ENCODE measurements at places on chromosomes 16 and 17.

GRCh38 chr17:65139101-65139764, 2.1 kb downstream of the RGS9 start:
- no peak for DNase-seq

DNA sequence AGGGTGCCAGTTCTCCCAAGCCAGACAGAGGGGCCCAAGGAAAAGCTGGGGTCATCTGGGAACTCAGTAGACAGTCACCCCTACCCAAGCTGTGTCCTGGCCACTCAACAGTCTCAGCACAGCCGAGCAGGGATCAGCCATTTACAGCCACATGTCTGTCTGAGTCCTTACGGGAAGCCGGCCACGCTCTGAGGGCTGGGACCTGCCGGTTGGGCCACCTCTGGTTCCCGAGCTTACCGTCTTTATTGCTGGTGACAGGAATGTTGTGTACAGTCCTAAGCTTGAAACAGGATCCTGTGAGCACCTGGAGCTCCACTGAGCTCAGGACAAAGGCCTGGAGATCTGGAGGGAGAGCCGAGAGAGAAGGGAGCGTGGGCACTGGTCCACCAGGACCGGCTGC, 59.8 kb downstream of the TIMM22 start:
- no peak for DNase-seq

GRCh38 chr16:47049901-47050583, 76.6 kb upstream of the DNAJA2 start:
- DNase-seq, result no peak

GRCh38 chr17:35089586-35090296, 26.2 kb upstream of the RFFL start:
- peak; percentile 8 for DNase-seq

DNA sequence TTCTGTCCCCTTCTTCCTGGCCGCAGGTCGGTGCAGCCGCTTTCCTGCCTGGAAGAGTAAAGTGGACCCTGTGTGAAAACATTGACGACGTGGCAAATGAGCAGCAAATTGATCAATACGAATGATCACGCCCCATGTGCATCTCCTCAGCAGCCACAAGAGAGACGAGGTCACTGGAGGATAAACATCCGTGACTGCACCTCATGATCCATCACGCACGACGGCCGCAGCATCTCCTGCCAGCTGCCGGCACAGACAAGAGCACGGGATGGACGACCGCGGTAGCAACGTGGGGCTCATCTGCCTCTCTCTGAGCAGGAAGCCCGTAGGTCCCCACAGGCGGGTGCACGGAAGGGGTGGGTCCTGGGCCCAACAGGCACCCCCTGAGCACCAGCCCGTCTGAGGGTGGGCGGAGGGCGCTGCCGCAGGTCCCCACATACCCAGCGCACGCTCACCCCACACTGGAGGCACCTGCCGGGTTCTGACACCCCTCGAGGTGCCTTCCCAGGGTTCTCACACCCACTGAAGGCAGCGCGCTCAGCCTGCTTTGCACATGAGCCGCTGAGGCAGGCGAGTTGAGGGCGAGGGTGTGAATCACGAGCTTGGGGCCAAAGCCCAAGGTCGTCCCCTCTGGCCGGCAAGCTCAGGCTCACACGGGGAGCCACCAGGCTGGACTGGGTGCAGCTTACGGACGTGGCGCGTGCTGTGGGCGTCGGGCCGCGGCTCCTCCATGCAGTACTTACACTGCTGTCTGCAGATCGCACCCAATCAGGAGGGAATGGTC, 12.3 kb upstream of the CDH15 start:
- no peak for DNase-seq

- DNase-seq, result no peak
Measured at GRCh38 chr17:21125862-21126261, 902 bp upstream of the DHRS7B start.

- DNase-seq, result peak; percentile 18
Measured at GRCh38 chr17:51152766-51153209, 571 bp upstream of the NME1 start.

DNA sequence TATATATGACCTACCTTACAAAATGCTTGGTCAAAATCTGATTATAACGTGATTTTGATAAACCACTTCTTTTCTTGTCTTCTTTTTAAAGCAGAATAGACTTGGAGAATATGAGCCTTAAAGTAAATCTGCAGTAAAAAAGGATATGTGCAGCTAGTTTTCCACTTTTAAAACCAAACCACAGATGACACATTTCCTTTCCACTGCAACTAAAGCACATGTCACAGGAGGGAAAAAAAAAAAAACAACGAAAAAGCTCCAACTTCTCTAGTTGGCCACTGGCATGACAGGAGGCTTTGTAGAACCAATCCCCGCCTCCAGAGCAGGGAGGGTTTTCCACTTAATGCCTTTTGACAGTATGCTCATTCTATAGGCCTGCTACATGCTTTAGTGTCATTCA, at the start of gene EVI2A:
Gene EVI2A (minus strand): TSS at position 142 of the 400 bp plus-strand sequence. CDS start 2,609 bp downstream, outside the sequence.
- DNase-seq, result no peak

GRCh38 chr17:36196131-36196486, 449 bp downstream of the CCL3L1 start:
- DNase-seq, result no peak

DNA sequence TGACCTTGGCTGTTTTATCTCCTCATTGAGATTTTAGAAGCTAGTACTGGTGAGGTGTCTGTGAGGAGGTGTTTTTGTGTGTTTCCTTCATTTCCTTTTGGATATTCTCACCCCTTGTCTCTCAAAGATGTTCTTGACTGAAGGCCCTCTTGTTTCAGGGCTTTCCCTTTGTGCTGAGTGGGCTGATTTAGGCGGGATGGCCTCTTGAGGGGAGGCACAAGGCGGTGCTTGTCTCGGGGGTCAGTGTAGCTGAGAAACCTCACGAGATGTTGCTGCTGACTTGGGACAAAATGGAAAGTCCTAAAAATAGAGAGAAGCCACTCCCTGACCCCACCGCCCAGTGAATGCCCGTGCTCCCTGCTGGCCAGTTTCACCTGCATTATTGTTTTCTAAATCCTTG, 14.2 kb downstream of the CRAMP1 start:
- DNase-seq, result peak; percentile 20

GRCh38 chr17:62587554-62587953, 39.9 kb upstream of the MRC2 start:
- peak; percentile 59 for DNase-seq

GRCh38 chr16:11354733-11355574, 9.7 kb downstream of the RMI2 start:
- DNase-seq, result no peak

DNA sequence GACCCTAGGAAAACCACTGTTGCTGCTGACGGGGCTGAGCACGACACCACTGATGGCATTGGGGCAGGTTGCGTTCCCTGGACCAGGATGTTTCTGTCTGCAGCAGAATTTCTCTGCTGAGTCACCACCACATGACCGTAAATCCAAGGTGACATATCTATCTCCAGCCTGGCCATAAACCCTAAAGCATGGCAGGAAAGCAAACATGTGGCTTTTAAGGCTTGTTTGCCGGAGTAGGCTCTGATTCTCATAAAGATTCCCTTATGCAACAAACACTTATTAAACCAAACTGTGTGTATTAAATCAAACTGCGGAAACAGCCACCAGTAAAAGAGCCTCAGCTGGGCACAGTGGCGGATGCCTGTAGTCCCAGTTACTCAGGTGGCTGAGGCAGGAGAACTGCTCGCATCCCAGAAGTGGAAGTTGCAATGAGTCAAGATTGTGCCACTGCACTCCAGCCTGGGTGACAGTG, 17.3 kb downstream of the MPHOSPH6 start:
- no peak for DNase-seq
